Smooth muscle cell of the umbilical artery (primary cell): ENCODE measurements at places on chromosomes 6 and 20. TPM values are rescaled to one million over a fixed set of nuclear protein-coding genes. Genes with fewer than 3 reads are reported as not detected.

The EPB41L1 gene
- 26.7 and 39.8 TPM in 2 replicates for total RNA-seq

The CDSN gene
- not detected in 2 replicates for total RNA-seq

The PSORS1C2 gene
- not detected in 2 replicates for total RNA-seq

The PEX3 gene
- 22.0 and 24.9 TPM in 2 replicates for total RNA-seq

The SPTLC3 gene
- 3.6 and 4.0 TPM in 2 replicates for total RNA-seq

The F13A1 gene
- not detected in 2 replicates for total RNA-seq

The BHLHE23 gene
- not detected in 2 replicates for total RNA-seq

The MEP1A gene
- total RNA-seq = not detected in 2 replicates

The TRIM40 gene
- total RNA-seq = not detected in 2 replicates

The SLC22A23 gene
- total RNA-seq = 0.55 and 0.59 TPM in 2 replicates
